ENCODE measurements at places on chromosomes 1 and 21.

DNA sequence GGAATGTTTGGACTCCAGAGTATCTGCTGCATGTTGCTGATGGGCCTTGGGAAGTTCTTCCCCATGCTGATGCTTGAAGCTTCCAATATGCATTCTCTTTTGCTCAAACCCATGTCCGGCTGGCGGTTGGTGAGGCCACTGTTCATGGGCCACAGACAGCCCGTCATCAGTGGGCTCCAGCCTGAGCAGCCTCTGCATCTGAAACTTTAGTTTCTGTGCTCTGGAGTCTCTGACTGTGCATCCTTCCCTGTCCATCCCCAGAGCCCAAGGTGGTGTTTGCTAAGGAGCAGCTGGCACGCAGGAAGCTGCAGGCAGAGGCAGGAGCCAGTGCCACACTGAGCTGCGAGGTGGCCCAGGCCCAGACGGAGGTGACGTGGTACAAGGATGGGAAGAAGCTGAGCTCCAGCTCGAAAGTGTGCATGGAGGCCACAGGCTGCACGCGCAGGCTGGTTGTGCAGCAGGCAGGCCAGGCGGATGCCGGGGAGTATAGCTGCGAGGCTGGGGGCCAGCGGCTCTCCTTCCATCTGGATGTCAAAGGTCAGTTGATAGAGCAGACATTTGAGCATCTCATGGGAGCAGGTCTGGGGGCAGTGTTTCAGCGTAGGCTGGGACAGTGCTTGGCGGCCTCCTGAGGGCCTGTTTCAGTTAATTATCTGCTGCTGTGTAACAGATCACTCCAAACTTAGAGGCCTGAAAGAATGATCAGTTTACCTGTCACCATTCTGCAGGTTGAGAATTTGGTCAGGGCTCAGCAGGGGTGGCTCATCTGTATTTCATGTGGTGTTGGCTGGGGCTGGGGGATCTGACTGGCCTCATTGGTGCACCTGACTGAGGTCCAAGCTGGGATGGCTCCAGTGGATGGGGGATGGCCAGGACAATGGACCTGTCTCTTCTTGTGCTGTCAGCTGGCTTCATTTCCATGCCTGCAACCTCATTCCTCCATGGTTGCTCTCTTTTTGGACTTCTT lies 16.6 kb downstream of the OBSCN start:
- DNase-seq: no peak

DNA sequence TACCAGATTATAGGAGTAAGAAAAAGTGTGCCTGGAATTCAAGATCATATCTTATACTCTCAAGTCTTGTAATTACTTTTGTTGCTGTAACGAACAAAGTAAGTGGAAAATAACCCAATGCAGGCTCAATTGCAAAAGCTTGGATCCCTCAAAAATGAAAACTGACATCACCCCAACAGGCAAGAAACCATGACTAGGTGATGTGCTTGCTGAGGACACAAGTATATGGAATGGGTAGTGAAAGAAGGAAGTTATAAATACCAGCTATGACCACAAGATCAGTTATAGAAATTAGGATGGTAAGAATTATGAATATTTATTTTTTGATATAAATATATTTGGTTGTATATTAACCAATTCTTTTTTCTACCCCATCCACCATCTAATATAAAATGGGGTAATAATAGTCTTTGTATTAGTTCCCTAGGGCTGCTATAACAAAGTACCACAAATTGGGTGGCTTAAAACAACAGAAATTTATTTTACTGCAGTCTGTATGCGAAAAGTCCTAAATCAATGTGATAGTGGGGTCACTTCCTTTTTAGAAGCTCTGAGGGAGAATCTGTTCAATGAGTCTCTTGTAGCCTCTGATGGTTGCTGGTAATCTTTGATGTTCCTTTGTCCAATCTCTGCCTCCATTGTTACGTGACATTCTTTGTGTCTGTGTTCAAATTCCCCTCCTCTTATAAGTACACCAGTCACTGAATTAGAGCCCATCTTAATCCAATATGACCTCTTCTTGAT lies 45.0 kb downstream of the DUSP10 start:
- DNase-seq: no peak

DNA sequence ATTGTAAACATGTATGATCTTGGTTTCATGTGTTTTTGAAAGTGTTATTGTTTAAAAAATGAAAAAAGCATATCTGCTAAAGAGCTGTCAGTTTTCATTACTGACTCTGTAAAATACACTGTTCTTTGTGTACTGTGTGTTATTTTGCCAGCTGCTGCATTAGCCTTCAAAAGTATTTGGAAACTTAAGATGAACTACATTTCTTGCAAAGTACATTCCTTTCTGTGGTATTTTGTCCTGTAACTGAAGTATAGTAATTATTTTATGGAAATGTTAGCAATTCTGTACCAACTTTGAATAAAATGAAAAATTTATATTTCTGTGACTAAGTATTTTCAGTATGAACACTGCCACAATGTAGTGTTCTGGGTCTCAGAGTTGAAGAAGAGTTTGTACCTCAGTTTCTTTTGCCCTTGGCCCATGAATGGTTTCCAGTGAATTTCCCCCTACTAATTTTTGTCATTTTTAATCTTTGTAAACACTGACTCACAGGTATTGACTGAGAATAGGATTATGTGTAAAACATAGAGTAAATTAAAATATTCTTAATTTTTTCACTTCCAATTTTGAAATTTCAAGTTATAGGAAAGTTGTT lies 32.7 kb downstream of the MRPS6 start:
- DNase-seq: no peak

GRCh38 chr1:147620543-147620942 lies 49.8 kb downstream of the ACP6 start:
- no peak for DNase-seq
